Cerebellar cortex (tissue), 1 donor: ENCODE measurements at places on chromosomes 2 and 18.
A peak's percentile ranks its signal among the peaks of the same experiment; 100 is the strongest.

DNA sequence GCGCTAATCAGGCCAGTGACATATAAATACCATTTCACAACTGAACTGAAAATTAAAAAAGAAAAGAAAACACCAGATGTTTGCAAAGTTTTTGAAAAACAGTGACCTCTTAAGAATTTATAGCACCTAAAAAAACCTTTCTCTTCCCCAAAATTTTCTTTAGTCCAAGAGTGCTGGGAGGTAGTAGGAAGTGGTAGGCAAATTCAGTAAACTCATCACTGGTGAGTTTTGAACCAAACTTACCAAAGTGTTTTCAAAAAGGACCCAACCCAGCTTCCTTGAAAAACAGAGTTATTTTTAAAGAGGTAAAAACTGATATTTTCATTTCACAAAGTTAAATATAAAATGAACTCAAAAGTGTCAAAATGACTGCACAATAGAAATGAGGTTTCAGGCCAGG is 90.4 kb downstream of the TMEM247 start:
- no peak for DNase-seq

DNA sequence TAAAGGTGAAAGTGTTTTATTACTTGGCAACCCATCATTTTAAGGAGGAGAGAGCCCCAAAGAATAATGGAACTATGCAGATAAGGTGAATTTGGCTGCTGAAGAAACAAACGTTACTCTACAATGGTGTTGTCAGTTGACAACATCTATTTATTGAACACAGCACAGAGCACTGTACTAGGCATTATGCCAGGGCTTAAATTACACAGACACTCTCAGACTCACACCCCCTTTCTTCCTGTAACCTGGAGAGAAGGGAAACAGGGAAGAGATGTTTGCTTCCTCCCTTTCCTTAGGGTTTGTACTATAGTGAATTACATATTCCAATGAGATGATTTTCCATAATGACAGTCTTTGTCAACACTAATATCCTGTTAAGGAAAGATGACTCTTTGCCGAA is 94.0 kb upstream of the ATP5MC3 start:
- DNase-seq = no peak

DNA sequence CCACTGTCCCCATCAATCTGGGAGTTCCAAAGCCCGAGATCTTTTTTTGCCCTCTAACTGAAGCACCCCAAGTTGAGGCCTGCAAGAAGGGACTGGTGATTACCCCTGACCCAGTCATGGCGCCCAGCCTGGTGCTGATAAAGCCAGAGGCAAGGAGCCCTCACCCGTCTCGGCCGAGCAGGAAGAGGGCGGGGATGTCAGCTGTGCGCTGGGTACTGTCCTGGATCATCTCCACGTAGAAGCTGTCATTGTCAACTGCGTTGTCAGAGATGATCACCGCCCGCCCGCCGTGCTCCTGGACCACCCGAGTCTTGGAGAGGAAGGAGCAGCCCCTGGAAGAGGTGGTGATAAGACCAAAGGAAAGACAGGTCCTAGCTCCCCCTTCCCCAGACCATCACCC is 4.4 kb downstream of the PRADC1 start:
- DNase-seq = no peak

- peak; percentile 8 for DNase-seq
Observed at GRCh38 chr2:96547731-96548171, 11.2 kb downstream of the ARID5A start.

DNA sequence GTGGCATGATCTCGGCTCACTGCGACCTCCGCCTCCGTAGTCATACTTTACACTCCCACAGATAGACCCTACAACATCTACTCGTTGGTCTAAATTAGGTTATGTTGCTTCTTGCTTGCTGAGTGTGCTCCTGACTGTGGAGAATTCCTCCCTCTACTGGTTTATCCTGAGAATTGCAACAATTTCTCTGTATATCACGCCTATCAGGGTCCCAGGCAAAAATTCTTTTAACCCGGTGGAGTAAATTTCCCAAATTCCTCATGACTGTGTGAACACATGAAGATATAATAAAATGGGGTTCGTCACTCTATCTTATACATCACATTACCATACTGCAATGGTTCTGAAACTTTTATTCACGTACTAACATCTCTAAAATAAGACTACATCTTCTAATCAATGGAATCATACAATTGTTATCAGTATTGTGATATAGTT is 156.7 kb downstream of the EVA1A start:
- DNase-seq = peak; percentile 45

- DNase-seq = peak; percentile 73
Observed at GRCh38 chr2:2229626-2230432, 101.2 kb downstream of the MYT1L start.

DNA sequence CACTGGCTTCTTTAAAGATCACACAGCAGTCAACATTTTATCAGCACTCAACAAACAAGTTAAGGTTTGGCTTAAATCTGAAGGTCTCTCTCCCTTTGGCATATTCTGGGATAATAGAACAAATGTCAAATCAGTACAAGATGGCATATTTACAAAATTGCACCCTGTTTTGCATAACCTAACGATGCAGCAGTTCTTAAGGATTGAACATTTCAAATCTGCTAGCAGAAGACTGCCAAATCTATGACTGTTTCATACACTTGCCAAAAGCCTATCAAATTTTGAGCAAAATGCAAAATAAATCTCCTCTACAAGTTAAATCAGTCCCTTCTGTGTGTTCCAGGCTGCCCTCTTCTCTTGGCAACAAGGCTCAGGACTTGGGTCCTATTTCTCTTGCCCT is 73.6 kb downstream of the DPP4 start:
- no peak for DNase-seq

- DNase-seq = peak; percentile 82
Observed at GRCh38 chr2:181658444-181658843, 1.5 kb upstream of the CERKL start.

DNA sequence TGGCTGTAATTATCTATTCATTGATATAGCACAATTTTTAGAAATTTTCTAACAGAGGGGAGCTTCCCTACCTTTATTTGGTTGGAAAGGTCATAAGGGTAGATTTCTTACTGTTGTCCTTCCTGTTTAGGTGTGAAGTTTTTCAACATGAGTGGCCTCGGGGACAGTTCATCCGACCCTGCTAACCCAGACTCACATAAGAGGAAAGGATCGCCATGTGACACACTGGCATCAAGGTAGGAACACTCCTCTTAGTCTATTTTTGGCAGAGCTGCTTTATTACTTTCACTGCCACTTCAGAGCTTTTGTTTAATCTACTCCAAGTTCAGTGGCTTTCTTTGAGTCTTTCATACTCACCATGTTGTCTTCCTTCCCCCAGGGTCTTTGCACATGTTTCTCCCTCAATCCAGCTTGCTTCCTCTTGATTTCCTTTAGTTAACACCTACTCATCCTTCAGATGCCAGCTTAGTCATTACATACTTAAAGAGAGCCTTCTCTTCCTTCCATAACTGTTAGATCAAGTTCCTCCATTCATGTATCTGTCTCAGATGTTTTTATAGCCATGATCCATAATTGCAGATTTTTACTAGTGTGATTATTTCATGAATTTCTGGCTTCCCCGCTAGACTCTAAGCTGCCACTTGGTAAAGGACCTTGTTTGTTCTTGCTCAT is 134.5 kb downstream of the PTRHD1 start:
- no peak for DNase-seq

DNA sequence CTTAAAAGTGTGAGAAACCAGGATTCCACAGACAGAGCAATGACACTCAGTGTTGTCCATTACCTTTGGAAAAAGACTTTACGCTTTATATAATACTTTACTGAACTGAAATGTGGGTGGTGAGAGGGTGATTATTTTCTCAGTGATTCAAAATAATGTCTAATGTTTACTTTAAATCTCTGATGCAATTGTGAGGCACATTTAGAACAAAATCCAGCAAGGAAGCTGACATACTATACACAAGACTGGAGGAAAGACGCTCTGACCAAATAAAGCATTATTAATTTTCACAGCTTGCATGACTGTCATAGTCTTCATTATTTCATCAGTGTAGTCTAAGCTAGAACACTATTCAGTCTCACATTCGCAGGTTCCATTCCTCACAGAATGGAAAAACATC is 34.1 kb upstream of the STAT1 start:
- no peak for DNase-seq

- no peak for DNase-seq
Observed at GRCh38 chr2:225070811-225071210, 28.5 kb upstream of the DOCK10 start.

- no peak for DNase-seq
Observed at GRCh38 chr18:75868031-75868430, 440.5 kb upstream of the SMIM21 start.

DNA sequence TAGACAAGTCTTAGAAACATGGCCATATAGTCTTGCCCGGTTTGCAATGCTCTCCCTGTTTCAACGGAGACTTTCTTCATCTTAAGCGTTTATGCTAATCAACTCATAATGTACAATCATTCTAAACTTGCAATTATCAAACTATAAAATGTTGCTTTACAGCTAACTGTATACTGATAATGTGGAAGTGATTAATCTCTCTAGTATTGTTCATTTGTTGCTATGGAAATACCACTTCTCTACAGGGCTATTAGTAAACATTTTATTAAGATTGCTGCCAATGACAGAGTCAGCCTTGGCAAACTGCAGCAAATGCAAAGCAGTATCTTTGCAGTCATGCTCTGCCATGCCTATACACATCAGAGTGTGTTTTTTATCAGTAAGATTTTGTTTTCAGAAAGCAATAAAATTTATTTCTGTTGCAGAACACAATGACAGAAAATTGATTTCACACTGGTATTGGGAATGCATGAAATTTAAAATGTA is 1201.8 kb upstream of the CDH2 start:
- no peak for DNase-seq

- DNase-seq = peak; percentile 24
Observed at GRCh38 chr2:222423186-222423585, 1.2 kb upstream of the SGPP2 start.

DNA sequence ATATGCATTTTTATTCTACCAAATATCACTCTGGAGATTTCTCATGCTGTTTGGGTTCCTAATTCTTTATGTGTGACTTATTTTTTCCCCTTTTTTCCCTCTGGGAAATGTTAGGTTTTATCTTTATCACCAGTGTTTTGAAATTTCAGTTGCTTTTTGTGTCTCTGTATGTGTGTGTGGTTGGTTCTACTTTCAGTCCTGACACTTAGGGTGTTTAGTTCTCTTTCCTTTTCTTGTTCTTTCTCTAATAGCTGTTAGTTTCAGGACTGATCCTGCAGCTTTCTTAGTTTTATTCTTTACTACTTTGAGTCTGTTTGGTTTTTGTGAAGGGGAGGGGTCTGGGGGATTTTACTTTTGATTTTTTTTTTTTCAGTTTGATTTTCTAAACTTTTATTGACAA is 23.1 kb downstream of the PPM1B start:
- no peak for DNase-seq

GRCh38 chr2:196365923-196366322 is 194.5 kb upstream of the STK17B start:
- no peak for DNase-seq

- no peak for DNase-seq
Observed at GRCh38 chr2:2569306-2569705, 238.2 kb upstream of the MYT1L start.

DNA sequence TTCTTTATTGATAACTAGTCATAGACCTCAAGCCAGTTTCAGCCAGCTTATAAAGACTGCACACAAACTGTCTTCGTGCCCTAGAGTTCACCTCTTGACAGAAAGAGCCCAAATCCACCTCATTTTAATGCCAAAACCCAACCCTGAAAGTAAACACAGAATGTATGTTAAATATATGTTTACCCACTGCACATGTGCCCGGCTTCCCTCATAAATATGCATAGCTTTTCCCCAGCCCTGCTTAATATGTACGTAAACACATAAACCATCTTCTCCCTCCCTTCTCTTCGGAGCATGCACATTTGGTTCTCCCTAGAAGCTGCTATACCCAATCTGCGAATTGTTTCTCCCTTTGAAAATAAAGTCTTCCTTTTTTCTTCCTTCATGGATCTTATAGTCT is 73.9 kb upstream of the XIRP2 start:
- DNase-seq = no peak

- DNase-seq = no peak
Observed at GRCh38 chr2:6913415-6914157, 3.6 kb upstream of the RNF144A start.

DNA sequence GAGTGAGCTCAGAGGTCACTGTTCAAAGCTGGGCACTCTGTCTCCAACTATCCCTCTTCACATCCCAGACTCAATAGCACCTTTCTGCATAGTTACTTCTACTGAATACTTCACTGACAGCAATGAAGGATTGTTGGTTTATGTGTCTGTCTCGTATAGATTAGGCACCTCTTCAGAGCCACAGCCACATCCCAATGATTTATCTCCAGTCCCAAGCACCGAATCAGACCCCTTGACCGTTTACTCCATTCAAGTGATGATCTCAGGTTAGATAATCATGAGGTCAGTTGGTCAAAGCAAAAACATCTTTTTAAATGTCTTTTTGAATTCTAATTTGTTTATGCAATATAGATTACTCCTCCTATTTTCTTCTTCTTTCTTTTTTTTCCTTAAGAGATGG is 14.7 kb downstream of the NEDD4L start:
- no peak for DNase-seq

- DNase-seq = peak; percentile 64
Observed at GRCh38 chr2:170815746-170816503, 762 bp upstream of the GAD1 start.

GRCh38 chr2:134670955-134671354 is 47.8 kb downstream of the TMEM163 start:
- DNase-seq = peak; percentile 86

GRCh38 chr18:28411806-28412205 is 234.9 kb upstream of the CDH2 start:
- no peak for DNase-seq

- DNase-seq = no peak
Observed at GRCh38 chr18:33157893-33158292, 282.6 kb downstream of the CCDC178 start.

- DNase-seq = no peak
Observed at GRCh38 chr2:62329797-62330196, 133.9 kb downstream of the B3GNT2 start.

- no peak for DNase-seq
Observed at GRCh38 chr18:60746491-60746890, 373.9 kb upstream of the MC4R start.

- DNase-seq = no peak
Observed at GRCh38 chr2:147577323-147577997, 267.4 kb upstream of the ACVR2A start.

DNA sequence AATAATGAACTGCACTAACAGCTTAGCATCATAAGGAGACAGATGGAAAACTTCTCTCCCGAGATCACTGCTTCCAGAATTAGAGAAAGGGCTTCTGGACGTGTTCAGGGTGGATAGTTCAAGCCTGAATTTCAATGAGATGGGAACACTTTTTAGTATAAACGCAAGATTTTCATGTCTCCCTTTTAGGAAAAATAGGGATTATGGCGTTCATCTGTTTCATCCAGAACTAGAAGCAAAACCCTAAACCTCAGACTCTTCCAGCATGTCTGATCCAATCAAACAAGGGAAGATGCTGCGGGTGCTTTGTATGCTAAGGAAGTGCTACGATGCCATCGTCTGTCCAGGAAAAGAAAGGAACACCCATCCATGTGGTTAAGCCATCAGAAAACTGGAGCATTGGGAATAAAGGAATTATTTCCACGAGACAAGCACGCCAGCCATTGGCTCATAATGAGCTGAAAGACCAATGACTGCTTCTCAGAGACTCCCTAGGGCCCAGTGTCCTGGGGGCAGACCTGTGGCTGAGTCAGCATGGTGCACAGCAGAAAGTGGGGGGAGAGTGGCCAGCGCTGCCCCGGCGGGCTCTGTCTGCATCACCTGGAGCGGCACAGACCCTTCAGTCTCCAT is 65.9 kb upstream of the AFF3 start:
- DNase-seq = peak; percentile 70

- no peak for DNase-seq
Observed at GRCh38 chr2:197926673-197927072, 122.3 kb downstream of the PLCL1 start.
